ENCODE measurements at places on chromosomes 3 and 15.

- no peak for DNase-seq
Measured at GRCh38 chr3:170418422-170419398, at the start of gene CLDN11. TSS of gene CLDN11 (plus strand) at chr3:170418868. CDS start at chr3:170419067, 199 bp downstream.

GRCh38 chr3:120419797-120420196, 31.0 kb downstream of the FSTL1 start:
- DNase-seq: no peak

DNA sequence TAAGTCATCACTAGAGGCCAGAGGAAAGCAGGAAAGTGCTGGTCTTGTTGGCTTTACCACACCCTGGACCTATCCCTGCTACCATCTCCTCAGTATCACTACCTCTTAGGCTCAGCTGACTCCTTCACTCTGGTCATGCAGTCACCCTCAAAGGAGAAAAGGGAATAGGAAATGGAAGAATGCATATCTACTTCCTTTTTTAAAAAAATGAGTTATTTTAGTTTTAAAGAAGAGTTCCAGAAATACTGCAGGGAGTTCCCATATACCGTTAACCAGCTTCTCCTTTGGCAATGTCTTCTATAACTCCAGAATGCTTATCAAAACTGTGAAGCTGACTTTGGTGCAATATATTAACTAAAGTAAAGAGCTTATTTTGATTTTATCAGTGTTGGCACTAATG, 688.6 kb downstream of the DIPK2A start:
- DNase-seq: no peak

GRCh38 chr3:186782542-186783057, 777 bp upstream of the EIF4A2 start:
- no peak for DNase-seq

DNA sequence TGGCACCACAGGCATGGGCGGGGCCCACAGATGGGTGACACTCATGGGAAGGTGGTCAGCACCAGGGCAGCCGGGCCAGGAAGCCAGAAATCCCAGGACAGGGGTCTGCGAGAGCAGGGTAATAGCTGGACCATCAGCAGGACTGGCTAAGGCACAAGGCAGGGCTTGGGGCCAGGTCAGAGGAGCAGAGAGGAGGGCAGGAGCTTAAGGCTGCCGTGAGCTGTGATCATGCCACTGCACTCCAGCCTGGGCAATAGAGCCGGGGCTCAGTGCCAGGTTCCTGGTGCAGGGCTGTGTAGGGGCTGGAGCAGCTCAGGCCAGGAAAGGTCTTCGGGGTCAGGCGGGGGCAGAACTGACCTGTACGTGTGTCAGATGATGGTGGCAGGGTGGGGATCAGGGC, 64.2 kb upstream of the LINGO1 start:
- no peak for DNase-seq

DNA sequence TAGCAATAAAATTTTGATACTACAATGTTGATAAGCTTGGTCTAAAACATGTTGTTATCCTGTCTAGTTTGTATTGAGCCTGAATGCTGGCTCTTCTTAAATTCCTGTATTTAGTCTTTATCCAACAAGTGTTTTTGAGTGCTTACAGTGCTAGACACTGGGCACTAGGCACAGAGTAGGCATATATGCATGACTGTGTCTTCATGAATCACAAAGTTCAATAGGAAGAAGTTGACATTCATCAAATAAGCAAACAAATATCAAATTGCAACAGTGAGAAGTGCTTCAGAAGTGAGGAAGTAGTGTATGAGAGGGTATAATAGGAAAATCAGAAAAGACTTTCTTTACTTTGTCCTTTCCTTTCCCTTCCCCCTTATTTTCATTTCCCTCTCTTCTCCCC, 6.8 kb downstream of the CD96 start:
- no peak for DNase-seq

- peak; percentile 53 for DNase-seq
Measured at GRCh38 chr15:40769274-40770146, at the start of gene C15orf62. TSS of gene C15orf62 (plus strand) at chr15:40769980. CDS start at chr15:40770496, 516 bp downstream.

GRCh38 chr15:94700211-94700610, 468.9 kb downstream of the MCTP2 start:
- no peak for DNase-seq

- peak; percentile 20 for DNase-seq
Measured at GRCh38 chr3:124995460-124995994, 60.3 kb downstream of the HEG1 start.

GRCh38 chr3:175493301-175493700, 634.2 kb downstream of the NAALADL2 start:
- DNase-seq: no peak
